ENCODE measurements at places on chromosomes 13 and 19.
A peak's percentile ranks its signal among the peaks of the same experiment; 100 is the strongest.

DNA sequence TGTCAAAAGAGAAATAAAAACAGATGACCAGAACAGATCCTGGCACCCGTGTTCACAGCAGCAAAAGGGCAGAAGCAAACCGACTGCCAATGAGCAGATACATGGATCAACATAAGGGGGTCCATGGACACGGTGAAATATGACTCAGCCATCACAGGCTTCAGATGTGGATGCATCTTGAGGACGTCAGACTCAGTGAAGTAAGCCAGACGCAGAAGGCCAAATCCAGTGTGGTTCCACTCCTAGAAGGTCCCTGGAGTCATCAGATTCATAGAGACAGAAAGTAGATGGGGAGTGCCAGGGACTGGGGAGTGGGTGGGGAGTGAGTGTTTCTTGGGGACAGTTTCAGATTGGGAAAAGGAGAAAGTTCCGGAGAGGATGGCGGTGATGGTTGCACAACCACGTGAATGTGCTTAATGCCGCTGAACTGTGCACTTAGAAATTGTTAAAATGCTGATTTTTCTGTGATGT, 28.8 kb upstream of the SEMA6B start:
- no peak for DNase-seq

- DNase-seq = peak; percentile 86
These were observed 114.3 kb downstream of the TEX26 start for GRCh38 chr13:31046711-31047279.

- no peak for DNase-seq
These were observed 22.9 kb upstream of the POMP start for GRCh38 chr13:28636069-28636468.

- no peak for DNase-seq
These were observed 222.9 kb upstream of the HTR2A start for GRCh38 chr13:47119575-47120235.

DNA sequence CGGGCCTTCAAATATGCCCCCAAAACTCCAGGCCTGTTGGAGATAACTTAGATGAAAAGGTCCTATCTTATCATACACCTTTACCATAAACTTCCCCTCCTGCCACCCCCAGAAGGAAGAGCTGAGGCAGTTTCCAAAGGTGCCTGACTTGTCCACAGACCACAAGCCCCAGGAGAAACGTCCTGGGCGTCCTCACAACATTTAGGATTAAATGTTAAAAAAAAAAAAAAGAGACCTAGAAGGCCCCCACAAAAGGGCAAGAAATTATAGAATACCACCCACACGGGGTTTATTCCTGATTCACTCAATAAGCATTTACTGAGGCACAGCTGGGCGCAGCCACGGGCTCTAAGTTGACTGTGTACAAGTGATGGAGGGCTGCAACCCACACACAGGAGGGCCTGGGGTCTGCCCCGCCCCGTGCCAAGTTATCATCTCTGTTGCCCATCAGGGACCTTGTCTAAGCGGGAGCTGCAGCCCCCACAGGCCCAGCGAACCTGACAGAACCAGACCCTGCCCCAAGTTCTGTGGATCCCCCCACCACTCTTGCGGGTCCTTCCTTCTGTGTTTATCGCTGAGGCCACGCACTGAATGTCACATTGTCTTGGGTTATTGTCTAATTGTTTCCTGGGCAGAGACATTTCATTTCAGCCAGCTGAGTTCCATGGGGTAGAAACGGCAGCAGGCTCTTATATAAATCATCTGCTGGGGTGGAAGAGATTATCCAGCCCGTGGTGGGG, 83.0 kb upstream of the TM9SF2 start:
- DNase-seq = no peak

- no peak for DNase-seq
These were observed 1.1 kb downstream of the SULT2A1 start for GRCh38 chr19:47885067-47885463.

DNA sequence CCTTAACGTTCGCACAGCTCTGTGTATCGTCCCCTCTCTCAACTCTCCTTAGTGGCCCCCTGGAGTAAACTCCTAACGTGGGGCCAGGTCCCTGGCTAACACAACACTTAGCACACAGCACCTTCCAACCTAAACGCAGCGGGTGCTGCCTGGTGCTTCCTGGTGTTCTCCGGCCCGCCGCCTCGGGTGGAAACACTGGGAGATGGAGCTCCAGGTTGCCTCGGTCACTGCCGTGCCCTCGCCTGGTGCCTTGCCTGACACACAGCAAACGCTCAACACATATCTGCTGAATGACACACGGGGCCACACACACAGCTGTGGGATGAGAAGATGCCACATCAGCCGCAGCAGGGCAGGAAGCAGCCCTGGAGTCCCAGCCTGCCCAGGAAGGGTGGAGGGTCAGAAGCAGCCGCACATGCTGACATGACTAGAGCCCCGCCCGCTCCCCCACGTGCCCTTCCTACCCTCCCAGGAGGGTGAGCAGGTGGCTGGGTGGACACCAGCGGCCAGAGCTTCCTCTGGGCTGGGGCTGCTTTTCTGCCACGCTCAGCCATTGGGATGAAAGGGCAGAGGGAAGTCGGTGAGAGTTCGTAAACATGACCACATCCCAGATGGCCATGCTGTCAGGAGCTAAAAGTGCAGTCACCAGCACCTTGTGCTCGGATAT, 6.6 kb downstream of the PEPD start:
- no peak for DNase-seq

DNA sequence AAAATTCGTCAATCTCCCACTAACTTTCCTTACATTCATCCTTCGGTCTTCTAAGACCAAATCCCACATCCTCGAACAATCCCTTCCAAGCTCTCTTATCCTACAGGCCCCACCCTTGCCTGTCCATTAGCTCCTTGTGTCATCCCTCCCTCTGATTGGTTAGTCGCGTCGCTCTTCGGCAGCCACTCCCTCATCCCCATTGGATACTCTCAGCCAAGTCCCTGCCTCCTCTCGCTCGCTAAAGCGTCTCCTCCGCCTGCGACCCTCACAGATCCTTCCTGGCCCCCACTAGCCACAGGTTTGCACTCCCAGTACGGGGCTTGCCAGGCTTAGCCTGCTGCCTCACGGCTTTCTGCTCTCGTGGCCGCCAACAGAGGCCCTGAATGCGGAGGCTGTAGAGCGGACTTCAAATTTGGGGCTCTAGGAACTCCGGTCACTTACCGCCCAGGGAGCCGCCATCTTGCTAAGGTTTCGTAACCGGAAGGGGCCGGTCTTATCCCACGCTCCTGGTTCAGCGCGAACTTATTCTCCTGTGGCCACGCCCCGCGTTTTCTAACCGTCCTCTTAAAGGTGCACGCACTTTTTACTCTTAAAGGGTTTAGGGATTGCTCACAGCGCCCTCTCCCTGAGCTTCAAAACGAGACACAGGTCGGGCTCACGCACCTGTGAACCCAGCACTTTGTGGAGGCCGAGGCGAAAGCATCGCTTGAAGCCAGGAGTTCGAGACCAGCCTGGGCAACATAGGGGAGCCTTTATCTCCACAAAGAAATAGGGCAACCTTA, at the start of gene DMAC2:
DMAC2 (minus strand) TSS at position 472 of the 782 bp plus-strand sequence; CDS start at position 459, 13 bp downstream.
- DNase-seq = peak; percentile 100

GRCh38 chr13:51453959-51454703, 1.3 kb upstream of the INTS6 start:
- no peak for DNase-seq

Measured in NCI-H2227 treated with DMSO at 0.1 percent for 48 hours (cell line).